Astrocyte of the spinal cord (primary cell): ENCODE measurements at places on chromosomes 6 and 20.

GRCh38 chr6:8953310-8953709, 518.0 kb upstream of the SLC35B3 start:
- DNase-seq: no peak

- DNase-seq: no peak
Measured at GRCh38 chr6:56659721-56660380, 17.2 kb upstream of the DST start.

DNA sequence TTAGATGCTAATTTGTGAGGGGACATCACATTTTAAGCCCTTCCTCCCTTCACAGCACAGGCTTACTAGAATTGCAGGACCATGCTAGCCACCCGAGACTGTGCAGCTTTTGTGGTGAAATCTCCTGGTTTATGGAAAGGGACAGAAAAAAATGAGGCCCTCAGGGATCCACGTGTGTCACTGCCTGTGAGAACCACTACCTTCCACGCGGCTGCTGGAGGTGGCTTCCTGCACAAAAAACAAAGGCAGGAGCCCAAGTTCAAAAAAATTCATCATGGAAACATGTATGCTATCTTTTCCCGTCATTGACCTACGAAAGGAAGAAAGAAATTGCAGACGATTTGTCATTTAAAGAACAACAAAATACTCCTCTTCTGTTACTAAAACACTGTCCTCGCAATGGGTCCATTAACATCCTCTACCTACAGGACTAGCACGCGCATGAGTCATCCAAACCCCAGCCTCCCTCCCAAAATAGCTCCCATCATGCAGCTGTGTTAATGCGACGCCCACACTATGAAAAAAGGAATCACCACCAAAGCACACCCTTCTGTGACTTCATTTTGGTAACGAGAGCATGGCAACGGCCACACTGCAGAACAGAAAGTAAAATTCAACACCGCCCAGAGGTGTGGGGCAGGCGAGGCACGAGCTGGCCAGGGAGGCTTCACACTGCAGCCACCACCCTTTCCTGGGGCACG, 45.7 kb downstream of the RAMACL start:
- no peak for DNase-seq

GRCh38 chr6:47057830-47058540, 15.9 kb upstream of the ADGRF1 start:
- DNase-seq: peak; percentile 36

GRCh38 chr20:50959543-50960126, 1.0 kb downstream of the MOCS3 start:
- no peak for DNase-seq

DNA sequence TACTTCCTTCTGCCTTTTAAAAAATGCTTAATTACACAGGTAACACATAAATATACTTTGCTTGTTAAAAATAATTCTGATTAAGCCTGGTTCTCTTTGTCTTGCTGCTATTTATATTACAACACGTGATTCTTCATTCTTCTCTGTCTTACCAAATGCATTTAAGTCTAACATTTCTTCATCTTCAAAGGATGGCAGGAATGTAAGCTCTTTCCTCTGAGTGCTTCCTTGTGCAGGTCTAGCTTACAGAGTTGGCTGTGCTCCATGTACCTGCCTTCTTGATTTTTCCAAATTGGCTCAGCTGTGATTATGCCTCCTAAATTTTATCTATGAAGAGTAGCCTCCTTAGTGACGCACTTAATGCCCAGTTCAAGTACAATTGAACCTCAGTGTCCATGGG, 44.4 kb downstream of the RNF144B start:
- no peak for DNase-seq

- DNase-seq: no peak
Measured at GRCh38 chr20:46978951-46979491, 84.4 kb downstream of the EYA2 start.

DNA sequence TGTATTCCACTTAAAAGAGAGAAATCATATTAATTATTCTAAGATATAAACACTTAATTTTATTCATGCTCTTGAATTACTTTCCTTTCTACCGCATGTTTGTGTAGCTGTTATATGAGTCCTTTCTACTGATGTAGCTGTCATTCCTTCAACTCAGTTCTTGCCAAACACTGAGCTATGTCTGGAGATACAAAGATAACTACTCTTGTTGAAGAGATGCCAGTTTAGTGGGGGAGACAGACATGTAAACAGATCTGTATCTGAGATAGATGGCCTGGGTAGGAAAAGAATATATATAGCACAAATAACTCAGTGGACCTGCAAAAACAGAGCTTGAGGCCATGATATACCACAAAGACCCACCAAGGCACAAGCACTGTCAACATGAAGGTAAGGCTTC, 157.3 kb downstream of the BTBD9 start:
- DNase-seq: no peak

GRCh38 chr6:148021165-148021564, 321.5 kb upstream of the SASH1 start:
- DNase-seq: no peak

GRCh38 chr6:105107207-105107606, 72.6 kb downstream of the POPDC3 start:
- no peak for DNase-seq

DNA sequence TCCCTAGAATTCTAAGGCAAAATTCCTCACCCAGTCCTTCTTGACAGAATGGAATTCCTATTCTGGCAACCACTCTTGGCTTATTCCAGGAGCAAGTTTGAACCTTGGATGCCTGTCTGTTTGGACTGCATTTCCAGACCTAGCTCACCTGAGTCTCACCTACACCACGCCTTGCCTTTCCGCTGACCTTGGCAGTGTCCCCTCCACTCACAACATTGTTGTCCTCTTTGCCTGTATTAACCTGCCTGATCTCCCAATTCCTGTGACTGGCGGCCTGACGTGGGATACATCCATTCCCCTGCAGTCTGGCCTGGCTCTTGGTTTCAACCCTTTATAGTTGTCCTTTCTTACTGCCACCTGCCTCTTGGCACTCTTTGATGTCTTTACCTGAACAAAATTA, 281.4 kb upstream of the SOX4 start:
- DNase-seq: no peak

DNA sequence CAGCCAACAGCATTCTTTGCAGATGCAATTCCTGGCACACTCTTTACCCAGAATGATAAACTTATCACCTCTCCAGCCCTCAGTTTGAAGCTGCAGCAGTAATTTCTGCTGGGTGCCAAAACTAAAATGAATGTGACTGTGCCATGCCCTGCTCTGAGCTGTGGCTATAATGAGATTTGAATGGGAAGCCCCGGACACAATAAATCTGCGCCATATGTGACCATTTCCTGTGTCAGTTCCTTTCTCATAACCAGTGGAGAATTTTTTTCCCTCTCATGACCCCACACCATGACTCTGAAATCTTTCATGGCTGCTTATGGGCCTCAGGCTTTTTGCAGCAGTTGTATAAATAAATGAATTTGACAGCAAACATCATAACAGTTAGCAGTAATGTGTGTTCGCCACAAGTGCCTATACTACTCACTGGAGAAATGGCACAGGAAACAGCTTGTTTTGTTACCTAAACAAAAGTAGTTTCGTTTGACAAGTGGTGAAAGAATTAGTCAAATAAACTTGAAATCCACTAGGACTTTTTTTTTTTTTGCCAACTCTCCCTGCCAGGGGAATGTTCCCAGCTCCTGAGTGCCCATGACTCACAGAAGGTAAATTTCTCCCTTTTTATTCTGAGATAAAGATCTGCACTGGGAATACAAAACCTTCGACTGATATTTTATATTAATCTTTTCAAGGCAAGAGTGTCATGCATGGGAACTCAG, 408.4 kb downstream of the PKHD1 start:
- no peak for DNase-seq

DNA sequence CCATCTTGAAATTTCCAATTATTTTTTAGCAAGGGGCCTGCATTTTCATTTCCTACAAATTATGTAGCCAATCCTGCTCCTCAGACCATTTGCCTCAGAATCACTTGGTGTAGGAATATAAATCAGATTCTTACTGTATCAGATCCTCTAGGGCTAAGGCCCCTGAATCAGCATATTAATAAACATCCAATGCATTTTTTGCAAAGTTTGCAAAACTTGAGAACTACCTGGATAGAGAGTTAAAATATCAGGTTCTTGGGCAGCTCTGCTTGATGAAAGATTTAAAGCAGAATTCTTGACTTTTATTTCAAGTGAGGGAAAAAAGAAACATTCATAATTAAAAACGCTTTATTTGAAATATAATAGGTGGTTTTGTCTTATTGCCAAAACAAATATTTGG, 82.2 kb upstream of the MAN1A1 start:
- no peak for DNase-seq

DNA sequence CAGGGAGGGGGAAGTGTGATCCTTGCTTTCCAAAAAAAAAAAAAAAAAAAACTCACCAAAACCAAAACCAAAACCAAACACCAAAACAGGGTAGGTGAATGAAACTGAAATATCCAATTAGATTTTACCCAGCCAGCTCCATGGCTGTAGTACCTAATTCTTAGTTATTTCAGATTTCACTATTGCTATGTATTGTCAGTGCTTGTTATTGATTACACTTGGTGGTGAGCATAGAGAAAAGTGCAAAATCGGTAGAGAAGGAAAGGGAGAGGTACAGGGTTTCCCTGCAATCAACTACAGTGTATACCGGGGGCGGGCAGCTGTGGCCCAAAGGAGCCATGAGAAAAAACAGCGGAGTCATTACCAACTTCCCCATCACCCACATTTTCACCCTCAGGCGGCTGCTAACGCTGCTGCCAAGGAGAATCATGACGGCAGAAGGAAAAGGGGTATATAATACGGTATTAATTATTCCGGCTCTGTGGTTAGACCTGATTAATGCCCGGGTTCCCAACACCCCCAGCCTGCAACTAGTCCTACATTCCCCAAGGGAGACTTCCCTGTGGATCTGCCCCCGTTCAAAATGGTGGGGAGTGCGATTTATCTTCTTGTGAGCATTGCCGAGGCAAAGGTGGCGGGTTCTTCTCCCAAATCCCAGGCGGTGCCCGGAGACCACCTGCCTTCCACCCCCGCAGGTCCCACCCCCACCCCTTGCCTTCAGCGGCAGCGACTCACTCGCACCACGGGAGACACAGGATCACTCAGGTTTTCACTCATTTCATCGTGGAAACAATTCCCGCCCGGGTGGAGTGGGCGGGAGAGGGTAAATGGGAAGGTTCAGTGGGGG, at the start of gene C6orf62:
Gene C6orf62, minus strand, starts transcription at position 30 of the 847 bp plus-strand sequence. CDS start 486 bp downstream, outside the sequence.
- no peak for DNase-seq

DNA sequence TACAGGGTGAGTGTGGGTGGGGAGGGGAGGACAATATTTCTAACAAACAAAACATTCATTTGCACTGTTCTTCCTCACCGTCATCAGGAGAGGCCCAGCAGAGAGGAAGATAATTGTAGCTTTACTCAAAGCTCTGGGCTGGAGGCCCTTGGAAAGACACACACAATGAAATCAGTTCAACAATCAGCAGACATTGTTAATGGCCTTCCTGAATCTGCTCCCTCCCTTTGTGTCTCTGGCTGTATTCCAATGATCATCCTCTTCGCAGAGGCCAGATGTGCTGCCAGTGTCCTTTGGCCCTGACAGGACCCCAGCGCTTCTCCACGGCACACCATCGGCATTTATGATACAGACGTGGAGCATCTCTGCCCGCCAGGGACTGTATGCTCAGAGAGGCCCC, 44.6 kb upstream of the LRFN2 start:
- no peak for DNase-seq

GRCh38 chr6:87481931-87482330, 9.2 kb downstream of the SLC35A1 start:
- no peak for DNase-seq

GRCh38 chr20:16353417-16353781, 219.8 kb downstream of the KIF16B start:
- no peak for DNase-seq

DNA sequence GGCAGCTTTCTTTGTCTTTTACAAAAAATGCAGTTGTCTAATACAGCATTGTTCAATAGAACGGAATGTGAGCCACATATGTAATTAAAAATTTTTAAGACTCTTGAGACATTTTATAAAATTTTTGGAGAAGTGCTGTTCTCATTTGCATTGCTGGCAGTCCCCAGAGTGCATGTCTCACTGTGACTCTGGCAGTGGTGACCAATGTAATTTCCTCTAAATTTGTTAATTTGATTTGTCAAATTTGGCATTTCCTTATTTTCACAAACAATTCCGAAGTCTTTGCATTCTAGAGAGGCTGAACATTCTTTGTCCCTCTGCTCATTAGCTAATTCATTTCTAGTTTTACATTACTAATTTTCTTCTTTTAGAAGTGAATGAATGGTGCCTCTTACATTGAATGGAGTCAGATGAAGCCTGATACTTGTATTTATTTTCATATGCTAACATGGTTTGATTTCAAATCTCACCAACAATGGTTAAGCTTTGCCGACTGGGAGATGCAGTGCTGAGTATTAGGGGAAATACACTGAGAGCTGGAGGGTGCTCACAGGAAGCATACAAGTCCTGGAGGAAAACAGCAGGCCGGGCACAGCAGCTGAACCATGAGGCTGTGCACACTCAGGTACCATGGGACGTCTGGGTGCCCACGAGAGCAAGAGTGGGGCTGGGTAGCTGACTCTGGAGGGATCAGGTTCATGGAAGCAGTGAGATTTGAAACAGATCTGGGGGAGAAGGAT, 68.5 kb upstream of the ARMC2 start:
- no peak for DNase-seq

GRCh38 chr6:13089296-13089994, 238.9 kb downstream of the TBC1D7 start:
- no peak for DNase-seq

DNA sequence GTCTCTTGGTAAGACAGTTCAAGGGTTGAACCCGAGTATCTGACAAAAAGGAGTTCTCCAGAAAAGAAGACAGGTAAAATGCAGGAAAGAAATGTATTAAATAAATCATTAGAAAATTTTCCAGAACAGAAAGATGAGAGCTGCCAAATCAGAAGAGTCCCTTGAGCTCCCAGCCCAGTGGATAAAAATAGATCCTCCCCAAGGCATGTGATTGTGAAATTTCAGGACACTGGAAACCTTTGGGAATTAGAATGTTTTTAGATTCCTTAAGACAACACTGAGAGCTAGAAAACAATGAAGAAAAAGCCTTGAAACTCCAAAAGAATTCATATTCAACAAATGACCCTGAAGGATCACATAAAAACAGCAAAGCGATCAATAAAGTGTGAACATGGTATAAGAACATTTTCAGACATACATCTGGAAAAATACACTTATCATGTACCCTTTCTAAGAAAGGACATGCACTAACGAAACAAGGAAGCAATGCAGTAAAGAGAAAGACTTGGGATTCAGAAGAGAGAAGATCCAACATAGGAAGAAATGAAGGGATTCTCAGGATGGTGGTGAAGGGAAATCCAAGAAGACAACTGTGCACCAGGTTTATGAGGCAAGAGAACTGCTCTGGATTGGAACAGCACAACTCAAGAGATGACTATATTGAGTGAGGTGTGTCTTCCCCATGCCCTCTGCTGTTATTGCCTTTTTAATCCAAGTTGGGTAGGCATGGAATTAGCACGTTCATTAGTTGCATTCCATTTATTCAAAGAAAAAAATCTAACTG, 390.4 kb downstream of the SYNE1 start:
- DNase-seq: no peak

- no peak for DNase-seq
Measured at GRCh38 chr20:4192378-4193068, 177.2 kb upstream of the RNF24 start.

DNA sequence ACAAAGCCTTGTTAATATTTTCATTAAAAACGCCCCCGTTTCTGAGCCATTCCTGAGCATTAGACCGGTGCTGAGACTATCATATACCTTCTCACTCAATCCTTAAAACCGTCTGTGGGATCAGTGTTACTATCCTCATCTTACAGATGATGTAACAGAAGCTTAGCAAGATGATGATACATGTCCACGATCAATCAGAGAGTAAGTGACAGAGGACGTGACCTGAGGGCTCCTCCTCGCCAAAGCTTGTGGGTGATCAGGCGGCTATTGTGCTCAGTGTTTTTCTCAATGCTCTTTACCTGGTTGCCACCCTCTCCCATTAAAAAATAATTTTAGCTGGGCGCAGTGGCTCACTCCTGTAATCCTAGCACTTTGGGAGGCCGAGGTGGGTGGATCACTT, 113.1 kb downstream of the MTHFD1L start:
- no peak for DNase-seq
